Kidney capillary endothelial cell (primary cell): ENCODE measurements at places on chromosomes 16 and 17.

DNA sequence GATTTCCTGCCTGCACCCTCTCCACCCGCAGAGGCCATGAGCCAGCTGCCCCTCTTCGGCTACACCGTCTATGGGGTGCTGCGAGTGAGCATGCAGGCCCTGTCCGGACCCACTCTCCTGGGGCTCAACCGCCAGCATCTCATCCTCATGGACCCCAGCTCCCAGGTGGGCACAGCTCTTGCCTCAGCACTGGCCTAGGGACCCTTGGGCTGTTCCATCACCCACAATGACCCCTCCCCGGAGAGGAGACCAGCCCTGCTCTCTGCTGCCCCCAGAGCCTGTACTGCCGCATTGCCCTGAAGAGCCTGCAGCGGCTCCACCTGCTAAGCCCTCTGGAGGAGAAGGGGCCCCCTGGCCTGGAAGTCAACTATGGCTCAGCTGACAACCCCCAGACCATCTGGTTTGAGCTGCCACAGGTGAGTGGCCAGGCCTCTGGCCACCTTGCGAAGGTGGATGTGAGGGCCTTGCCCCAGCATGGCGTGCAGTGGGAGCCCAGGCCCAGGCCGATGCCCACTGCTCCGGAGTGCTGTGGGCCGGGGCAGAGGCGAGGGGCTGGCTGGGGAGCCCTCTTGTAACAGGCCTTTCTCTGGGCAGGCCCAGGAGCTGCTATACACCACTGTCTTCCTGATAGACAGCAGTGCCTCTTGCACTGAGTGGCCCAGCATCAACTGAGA is 7.3 kb upstream of the SMIM5 start:
- no peak for DNase-seq

DNA sequence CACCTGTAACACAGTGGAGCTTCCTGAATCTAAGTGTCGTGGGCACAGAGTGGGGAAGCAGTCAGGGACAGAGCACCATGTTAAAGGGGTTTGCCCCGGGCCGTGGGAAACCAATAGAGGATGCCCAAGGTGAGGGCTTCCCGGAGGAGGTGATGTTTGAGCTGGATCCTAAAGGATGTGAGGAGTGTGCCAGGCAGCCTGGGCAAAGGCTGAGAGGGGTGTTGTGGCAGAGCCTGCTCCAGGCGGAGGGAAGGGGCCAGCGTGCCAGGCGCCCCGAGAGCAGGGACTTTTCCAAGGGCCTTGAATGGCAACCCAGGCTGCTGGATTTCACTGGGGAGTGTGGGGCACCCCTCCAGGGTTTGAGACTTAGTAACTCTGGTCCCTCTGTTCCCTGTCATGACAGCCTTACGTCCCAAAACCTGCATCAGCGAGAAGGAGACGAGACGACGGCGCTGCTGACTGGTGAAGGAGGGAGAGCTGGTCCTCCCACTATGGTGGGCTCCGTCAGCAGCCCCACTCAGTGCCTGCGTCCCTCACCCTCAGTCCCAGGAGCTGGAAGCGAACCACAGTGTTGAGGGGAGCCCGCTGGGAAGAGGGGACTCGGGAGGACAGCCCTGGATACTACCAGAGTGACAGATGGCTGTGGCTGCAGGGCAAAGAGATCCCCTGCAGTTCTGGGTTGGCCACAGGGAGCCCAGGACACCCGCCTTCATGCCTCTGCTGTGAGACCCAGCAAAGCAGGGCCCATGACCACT is 228.4 kb downstream of the KATNIP start:
- DNase-seq: no peak

DNA sequence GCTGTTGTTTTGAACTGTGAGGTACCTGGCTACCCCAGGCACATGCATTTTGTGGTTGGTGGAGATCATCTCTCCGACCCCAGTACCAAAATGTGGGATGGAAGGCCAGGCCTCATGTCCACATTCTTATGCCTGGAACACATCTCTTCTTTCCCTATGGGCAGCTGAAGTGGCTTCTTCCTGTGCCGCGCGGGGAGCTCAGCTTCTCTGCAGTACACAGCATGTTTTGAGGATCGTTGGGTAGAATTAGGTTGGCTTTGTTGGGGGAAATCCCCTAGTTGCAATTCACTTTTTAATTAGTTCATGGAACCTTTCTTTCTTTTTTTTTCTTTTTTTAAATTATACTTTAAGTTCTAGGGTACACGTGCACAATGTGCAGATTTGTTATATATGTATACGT is 242.1 kb downstream of the MSI2 start:
- DNase-seq: no peak

GRCh38 chr17:57466017-57466471 is 209.7 kb downstream of the MSI2 start:
- no peak for DNase-seq

- DNase-seq: no peak
Measured at GRCh38 chr16:48963901-48964615, 317.6 kb downstream of the CBLN1 start.

- DNase-seq: no peak
Measured at GRCh38 chr17:44159519-44160210, 10.8 kb upstream of the ASB16 start.

GRCh38 chr16:17070882-17071592 is 399.7 kb downstream of the XYLT1 start:
- DNase-seq: no peak

- no peak for DNase-seq
Measured at GRCh38 chr16:12526515-12526914, 277.2 kb downstream of the CPPED1 start.

GRCh38 chr17:39706921-39707337 is 7.1 kb downstream of the ERBB2 start:
- DNase-seq: no peak

- DNase-seq: no peak
Measured at GRCh38 chr17:34859652-34860051, 101.6 kb downstream of the CCT6B start.

DNA sequence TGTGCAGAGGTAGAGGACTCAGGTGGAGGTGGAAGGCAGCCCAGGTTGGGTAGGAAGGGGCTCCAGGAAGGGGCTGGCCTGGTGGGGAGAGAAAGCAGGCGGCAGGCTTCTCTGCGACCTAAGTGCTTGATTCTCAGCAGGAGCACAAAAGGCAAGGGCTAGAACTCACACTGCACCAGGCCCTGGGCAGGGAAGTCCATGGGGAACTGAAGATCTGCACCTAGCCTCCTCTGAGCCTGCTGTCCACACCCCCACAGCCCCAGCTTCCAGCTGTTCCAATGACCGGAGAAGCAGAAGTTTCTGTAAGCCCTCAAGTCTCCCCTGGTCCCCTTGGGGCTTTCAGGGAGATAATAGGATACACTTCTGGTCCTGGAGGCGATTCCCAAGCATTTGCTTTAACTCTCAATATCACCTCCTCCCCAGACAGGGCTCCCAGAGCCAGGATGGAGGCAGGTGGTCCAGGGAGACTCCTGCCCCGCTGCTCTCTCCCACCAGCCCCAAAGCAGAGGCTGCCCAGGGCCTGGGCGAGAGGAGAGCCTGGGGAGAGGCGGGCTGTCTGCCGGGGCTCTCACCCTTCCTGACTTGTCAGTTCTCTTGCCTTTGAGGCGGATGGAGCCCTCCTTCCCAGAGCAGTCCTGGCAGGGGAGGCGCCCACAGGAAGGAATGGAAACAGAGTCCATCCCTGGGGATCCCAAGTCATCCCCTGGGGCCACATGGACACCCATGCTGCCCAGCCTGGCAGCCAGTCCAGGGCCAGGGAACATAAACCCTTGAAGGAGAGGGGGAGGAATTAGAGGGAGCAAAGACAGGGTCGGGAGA is 126.0 kb downstream of the RBFOX3 start:
- DNase-seq: no peak

GRCh38 chr17:80793851-80794267 is 197.8 kb upstream of the CHMP6 start:
- no peak for DNase-seq

DNA sequence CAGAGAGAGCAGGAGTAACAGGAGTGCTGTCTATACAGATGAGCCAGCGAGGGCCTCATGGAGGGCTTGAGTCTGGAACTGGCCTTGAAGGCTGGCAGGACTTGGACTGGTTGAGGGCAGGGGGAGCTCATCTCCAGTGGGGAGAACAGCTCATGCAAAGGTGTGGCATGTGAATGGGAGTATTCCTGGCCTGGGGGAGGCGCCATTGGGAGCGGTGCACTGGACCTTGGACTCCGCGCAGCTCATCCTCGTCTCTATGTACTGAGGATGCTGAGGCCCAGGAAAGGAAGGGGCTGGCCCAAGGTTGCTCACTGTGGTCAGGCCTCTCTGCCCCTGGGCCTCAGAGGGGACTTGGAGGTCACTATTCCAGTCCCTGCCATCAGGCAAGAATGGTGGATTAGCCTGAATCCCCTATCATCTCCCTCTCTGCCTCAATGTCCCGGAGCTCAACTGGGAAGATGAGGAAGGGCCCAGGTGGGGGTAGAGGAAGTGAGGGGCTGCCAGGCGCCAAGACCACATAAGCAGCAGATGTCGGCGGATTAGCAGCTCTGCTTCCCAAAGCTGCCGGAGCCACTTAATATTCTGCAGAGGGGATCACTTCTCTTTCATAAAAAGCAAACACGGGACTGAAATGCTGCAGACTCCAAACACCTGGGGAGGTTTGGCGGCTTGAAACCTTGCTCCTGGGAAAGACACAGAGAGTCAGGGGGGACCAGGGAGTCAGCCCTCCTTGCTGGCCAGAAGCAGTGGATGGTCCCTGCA is 88.9 kb downstream of the SDK2 start:
- no peak for DNase-seq

DNA sequence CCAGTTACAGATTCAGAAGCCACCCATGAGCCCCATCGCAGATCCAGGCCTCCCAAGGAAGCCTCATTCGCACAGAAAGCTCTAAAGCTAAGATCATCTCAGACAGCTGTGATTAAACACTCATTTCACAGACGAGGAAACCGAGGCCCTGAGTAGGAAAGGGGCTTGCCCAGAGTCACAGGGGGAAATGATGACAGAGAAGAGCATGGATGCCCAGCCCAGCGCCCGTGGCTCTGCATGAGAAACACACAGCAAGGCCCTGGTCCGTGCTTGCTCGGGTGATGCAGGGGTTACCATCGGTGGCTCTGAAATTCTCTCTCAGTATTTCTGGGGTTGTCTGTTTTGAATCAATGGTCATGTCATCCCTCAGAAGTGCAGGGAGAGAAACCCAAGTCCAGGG is 109.6 kb downstream of the C16orf78 start:
- DNase-seq: no peak
